ENCODE measurements at places on chromosomes 11 and 22.

GRCh38 chr22:48675141-48675829, 1152.4 kb downstream of the BRD1 start:
- no peak for DNase-seq

DNA sequence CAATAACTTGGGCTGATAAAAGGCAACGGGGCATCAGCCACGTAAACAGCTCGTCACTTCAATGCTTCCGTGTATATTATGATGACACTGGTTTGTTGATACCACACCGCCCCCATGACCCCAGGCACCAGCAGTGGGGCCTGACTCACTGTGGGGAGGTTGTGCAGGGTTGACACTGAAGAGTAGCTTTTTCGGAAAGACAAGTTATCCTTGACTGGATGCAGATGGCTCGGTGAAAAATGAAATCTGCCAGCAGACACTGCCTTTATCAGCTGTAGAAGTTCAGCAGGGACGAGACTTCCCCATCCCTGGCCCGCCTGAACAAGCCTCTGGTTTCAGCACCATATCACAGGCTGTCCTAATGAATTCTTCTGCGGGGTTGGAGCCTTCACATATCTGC, 55.6 kb downstream of the WT1 start:
- no peak for DNase-seq

GRCh38 chr11:16788141-16789062, 50.0 kb downstream of the C11orf58 start:
- DNase-seq, result peak; percentile 84

- DNase-seq, result no peak
Measured at GRCh38 chr11:123753110-123753509, 1.2 kb downstream of the OR6X1 start.

DNA sequence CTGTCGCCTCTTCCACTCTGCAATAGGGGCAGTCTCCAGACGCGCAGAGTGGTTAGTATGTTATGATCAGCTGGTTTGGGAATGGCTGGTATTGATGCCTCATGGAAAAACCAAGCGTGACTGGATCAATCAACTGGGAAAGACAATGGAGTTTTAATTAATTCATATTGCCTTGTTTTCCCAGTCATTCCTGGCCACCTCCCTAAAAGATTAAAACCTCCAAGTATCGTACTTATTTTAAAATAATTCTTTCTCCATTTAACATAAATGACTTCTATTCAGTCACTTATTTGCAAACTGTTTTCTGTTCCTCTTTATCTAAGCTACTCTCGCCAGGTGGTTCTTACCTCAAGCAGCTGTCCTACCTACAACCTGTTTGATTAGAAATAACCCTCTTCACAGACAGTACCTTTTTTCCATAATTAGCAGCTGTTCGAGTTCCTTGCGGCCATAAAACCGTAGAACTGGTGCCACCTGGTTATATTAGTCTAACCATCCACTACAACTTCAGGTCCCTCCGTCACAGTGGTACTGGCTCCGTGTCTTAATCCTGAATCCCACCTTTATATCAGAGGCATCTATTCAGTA, 898 bp downstream of the ZNF215 start:
- DNase-seq, result no peak

DNA sequence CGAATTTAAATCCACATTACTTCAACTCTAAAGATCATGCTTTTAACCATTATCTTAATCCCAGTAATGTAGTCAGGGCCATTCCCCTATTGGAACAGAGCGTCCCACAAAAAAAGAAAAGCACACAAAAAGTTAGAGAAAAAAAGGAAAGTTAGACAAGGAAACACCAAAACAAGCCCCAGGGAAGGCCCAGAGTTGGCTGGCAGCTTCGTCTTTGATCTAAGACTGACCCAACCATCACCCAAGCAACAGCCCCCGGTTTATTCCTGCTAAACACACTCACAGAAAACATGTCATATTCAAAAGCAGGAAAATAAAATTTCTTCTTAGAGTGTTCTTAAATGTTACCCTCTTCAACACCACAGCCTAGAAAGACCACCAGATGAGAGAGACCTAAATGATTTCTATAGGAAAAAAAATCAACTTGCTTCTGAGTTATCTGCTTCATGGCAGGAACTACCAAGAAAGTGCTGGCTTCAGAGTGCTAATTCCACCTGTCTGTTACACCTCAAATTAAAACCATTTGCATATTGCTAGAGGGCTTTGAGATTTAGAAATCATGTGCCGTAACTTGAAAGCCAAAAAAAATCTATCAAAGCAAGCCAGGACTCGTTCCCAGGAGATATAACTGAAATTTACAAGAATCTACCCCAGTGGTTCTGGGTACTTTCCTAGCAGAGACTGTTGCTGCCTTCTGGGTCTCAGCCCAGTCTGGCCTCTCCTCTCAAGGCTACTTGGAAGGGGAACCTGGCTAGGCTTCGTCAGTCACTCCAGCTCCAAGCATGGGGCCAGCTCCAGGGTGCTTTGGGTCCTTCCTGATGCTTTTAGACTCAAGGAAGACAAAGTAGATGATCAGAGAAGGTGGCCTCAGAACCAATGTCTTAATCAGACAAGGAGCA, 31.2 kb downstream of the POU2AF3 start:
- no peak for DNase-seq

GRCh38 chr11:107744736-107745135, 32.9 kb upstream of the SLN start:
- no peak for DNase-seq

- DNase-seq, result peak; percentile 78
Measured at GRCh38 chr22:20523086-20523983, 15.9 kb downstream of the MED15 start.

GRCh38 chr22:26985206-26985605, 327.8 kb downstream of the MIAT start:
- DNase-seq, result no peak

GRCh38 chr11:74100231-74100630, 70.6 kb downstream of the C2CD3 start:
- no peak for DNase-seq

- no peak for DNase-seq
Measured at GRCh38 chr11:114889594-114890011, 211.3 kb downstream of the NXPE2 start.

DNA sequence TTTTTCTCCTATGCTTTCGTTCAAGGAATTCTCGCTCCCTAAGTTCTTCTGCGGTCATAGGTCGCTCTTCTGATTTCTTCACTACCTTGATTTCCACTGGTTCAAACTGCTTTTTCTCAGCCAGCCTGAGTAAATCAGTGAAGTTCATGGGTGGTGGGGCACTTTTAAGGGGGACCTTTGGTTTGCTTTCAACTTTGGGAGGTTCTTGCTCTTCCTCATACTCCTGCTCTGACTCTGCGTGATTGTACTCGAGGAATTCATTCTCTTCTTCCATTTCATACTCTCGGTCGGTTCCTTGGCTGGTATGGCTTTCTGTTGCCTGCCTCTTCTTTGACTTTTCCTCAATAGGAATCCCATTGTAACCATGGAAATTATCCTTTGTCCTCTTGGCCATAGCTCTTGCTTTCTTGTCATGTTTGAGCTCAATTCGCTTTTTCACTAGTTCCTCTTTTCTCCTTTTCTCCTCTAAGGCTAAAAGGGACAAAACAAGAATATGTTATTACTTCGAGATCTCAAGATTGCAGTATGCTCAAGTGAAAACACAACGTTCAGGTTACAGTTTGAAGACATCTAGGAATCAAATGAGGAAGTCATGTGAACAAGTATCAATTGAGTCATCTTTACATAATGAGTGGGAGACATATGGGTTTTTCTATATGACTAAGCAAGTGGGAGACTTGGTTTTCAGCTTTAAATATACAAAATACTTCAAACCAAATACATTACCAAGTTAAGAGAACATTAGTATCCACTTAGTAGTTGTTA, 16.2 kb downstream of the MISFA start:
- DNase-seq, result no peak

DNA sequence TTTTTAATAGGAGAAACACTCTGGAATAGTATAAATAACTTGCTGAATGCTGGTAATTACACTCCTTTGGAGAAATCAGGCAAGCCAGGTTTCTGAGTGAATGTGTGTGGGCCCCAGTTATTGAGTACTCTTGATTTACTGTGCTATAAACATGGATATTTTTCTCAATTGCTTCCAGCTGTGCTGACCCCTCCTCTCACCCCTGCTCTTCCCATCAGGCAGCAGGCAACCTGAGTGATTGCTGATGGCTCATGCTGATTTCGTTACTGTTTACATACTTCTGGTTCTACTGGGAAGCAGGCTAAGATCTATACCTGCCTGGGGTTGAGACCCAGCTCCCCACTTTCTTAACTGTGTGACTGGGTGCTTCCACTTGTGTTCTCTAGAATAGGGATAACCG, 68.5 kb downstream of the DHCR7 start:
- DNase-seq, result no peak

- DNase-seq, result no peak
Measured at GRCh38 chr11:90343673-90344072, 120.8 kb upstream of the CHORDC1 start.

DNA sequence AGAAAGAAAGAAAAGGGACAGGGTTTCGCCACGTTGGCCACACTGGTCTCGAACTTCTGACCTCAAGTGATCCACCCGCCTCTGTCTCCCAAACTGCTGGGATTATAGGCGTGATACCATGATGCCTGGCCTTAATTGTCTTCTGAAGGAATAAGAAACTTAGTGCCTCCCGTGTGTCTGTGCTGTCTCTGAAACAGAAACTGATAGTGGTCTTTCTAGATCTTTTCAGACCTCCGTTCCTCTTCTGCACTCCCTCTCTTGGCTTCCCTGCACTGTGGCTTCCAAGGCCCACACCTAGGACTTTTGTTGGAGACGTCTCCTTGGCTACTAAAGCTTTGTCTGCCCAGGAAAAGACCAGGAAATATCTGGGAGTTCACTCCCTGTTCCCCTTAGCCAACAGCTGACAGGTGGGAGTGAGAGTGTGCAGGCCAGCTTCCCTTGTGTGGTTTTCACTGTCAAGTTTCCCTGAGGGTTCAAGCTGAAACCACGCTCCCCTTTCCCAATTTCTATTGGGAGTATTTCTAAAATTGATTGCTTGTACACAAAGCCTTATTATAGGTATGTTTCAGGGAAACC, 10.1 kb upstream of the HTR3B start:
- DNase-seq, result no peak

DNA sequence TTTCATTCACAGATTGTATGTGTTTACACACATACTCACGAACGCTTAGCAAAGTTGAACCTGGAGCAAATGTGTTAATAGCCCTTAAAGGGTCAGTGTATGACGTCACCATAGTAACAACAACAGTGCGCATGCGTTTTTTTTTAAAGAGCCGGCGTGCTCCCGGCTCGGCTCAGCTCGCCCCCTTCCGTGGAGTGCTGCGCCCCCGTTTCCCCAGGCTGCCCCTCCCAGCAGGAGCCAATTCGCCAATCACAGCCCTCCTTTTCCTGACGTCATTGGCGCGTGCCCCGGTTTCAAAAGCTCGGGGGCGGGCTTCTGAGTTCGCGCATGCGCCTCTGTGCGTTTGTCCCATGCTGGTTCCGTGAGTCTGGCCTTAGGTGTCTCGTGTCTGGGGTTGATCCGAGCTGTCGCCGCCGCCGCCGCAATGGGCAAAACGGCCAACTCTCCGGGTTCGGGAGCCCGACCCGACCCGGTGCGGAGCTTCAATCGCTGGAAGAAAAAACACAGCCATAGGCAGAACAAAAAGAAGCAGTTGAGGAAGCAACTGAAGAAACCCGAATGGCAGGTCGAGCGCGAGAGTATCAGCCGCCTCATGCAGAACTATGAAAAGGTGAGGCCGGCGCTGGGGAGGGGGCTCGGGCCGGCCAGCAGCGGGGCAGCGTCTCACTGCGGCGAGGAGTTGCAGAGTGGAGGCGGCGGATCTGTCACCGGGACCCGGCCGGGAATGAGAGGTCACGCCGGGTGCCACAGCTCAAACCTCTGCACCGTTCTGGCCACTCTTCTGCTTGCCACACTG, at the start of gene DDX10:
Gene DDX10, plus strand, starts transcription at position 340 of the 796 bp plus-strand sequence. Its CDS starts 85 bp downstream, at position 425.
- DNase-seq, result peak; percentile 99

DNA sequence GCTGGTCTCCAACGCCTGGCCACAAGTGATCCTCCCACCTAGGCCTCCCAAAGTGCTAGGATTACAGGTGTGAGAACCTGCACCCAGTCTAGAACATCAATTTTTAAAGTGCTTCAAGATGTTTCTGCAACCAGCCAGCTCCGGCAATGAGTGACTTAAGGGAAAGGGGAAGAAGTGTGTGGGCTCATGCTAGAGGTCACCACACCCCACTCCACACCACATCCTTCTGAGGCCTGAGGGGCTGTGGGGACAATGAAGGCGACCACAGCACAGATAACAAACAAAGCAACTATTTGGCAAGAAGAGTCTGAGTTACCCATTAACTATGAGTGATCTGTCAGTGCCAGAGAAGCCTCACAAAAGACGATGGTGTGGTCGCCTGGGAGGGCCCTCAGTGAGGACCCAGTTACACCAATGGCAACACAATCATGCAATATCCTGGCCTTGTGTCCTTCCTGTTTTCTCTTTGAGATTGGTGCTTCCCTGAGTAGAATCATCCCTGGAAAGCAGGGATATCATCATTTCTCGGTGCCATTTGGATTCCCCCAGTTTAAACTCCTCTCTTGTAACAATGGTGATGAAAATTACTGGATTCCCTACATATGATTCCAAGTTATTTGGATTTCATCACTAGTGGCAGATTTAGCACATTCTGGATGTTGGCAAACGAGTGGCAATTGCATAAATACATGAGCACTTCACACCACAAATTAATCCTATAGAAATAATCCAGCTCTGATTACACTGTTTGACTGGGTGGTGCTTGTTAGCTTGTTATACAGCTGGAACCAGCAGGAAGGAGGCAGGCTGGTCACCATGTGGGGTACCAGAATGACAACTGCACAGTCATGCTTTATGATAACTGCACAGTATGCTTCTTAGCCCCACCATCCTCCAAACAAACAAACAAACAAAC, 18.4 kb downstream of the ABTB2 start:
- DNase-seq, result no peak

DNA sequence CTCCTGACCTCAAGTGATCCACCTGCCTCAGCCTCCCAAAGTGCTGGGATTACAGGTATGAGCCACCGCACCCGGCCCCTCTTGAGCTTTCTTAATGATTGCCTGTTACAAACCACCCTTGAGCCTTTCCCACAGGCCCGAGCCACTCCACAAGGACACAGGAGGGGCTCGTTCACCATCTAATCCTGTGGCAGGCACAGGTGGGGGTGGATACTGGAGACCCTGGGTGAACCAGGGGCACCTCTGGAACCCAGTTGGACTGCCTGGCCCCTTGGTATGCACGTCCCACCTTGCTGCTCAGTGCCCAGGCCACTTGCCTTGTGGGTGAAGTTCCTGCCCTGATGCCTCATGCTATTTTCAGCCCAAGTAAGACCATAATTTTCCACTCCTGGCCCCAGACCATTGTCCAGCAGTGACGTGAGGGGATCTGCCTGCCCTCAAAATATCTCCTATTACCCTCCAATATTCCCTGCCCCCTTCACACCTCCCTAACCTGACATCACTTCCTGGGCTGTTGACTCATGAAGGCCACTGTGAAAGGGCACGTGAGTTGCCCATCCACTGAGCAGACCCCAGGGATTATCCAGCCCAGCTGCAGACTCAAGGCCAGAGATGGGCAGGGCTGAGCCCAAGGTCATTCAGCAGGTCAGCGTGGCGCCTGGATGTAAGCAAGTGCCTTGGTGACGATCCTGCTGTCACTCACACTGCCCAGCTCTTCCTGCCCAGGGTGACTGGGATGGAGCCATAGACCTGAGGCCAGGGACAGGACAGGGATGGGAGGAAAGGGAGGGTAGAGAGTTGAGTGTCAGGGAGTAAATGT, 19.6 kb downstream of the P2RY2 start:
- no peak for DNase-seq

GRCh38 chr11:70654016-70654415, 255.7 kb downstream of the CTTN start:
- no peak for DNase-seq

- no peak for DNase-seq
Measured at GRCh38 chr22:33648478-33648877, 271.8 kb downstream of the LARGE1 start.

- no peak for DNase-seq
Measured at GRCh38 chr11:3635641-3636375, 6.0 kb downstream of the ART5 start.
